NCI-H526 (cell line): ENCODE measurements at places on chromosomes 1 and 21.

DNA sequence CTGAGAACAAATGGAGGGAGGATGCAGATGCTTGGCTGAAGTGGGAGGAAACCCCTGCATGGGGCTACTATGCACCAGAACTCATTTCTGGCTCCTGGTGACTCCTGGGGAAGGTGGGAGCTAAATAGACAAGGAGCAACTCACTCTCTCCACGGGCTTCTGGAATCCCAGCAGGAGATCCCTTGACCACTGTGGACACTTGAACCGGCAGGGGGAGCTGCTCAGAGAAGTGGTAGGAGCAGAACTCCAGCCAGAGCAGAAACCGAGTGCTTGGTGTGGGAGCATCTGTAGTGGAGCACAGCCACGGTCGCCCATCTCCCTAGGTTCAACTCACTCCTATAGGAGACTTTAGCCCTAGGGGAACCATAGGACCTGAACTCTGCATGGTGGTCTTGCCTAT lies 205.6 kb upstream of the GJB5 start:
- no peak for DNase-seq

GRCh38 chr21:45873866-45874265 lies 107.7 kb upstream of the COL6A1 start:
- no peak for DNase-seq

DNA sequence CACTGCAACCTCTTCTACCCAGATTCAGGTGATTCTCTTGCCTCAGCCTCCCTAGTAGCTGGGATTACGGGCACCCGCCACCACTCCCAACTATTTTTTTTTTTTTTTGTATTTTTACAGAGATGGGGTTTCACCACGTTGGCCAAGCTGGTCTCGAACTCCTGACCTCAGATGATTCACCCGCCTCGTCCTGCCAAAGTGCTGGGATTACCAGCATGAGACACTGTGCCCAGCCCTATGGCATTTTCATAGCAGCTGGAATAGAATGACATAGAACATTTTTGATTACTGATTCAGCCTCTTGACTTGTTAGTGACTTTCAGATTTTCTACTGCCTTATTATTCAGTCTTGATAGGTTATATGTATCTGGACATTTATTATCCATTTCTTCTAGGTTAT lies 1046.2 kb downstream of the AMY1C start:
- DNase-seq, result no peak

DNA sequence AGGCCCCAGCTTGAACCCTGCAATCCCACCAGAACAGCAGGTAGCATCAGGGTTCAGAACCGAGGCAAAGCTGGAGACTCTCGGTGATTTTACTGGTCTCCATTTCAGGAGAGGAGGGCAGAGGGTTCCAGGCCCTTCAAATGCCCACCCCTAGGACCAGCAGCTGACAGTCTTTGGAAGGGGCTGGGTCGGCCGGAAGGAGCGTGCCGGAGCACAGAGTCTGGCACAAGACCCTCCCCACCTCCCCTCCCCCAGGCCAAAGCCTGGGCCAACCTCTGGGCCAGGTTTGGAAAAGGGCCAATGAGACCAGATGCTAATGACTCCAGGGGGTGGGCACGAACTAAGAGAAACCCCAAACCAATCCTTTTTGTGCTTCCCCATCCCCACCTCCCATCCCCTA lies 6.9 kb downstream of the FBXO2 start:
- no peak for DNase-seq

GRCh38 chr1:97877307-97877706 lies 43.5 kb downstream of the DPYD start:
- no peak for DNase-seq

DNA sequence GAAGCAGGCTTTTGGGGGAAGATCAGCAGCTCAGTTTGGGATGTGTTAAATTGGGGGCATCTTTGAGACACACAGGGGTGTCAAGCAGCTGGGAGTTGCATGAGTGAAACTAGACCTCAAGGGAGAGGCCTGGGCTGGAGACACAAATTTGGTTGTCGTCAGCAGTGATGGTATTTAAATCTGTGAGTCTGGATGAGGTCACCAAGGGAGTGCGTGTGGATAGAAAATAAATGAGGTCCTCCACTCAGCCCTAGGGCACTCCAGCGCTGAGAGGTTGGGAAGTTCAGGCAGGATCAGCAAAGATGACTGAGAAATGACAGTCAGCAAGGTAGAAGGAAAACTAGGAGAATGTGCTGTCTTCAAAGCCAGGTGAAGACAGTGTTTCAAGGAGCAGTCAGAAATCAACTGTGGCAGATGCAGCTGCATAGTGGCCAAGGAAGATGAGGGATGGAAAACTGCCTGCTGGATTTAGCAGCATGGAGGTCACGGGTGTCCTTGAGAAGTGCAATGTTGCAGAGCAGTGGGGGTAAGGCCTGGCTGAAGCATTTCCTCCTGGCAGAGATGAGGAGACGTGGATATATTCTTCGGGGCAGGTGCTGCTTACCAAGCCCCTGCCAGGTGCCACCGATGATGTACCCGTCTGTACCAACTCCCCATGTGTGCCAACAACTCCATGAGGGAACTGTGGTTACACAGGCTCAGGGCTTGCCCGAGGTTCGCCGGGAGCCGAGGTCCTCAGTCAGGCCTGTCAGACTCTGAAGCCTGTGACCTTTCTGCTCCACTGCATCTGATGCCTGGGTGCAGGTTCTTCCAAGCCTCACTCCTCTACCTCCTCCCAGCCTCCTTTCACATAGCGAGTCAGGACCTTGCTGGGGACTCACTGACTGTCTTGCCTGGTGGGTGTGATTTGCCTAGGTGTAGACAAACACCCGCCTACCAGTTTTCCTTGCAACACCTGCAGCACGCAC lies 11.3 kb downstream of the MAP7D1 start:
- DNase-seq, result no peak

- DNase-seq, result no peak
These were observed 108.2 kb upstream of the COL6A1 start for GRCh38 chr21:45873418-45873817.

DNA sequence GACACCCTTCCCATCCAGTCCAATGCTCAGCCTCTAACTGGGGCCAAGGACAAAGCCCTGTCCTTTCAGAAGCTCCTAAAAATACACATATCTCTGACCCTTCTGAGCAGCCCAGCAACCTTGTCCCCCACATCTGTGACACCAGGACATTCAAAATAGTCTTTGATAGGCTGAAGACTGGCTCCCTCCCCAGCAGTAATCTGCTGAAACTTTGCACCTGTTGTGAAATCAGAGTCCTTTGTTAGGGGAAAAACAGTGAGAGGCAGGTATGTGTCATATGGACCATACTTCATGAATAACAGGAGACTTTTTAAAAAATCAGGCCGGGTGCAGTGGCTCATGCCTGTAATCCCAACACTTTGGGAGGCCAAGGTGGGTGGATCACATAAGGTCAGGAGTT lies 82.4 kb upstream of the VAMP3 start:
- no peak for DNase-seq

GRCh38 chr1:210541680-210542358 lies 213.1 kb downstream of the HHAT start:
- no peak for DNase-seq

DNA sequence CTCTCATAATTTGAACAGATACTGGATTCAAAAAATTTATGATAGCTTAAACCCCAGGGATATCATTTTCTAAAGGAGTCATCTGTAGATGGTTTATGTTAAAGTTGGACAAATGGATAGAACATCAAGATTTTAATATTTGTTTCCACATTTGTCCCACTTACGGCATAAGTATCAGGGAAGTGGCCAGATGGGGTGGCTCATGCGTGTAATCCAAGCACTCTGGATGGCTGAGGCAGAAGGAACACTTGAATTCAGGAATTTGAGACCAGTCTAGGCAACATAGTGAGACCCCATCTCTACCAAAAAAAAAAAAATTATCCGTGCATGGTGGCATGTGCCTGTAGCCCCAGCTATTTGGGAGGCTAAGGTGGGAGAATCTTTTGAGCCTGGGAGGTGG lies 229.1 kb downstream of the GPR52 start:
- DNase-seq, result no peak

GRCh38 chr1:118902711-118903191 lies 85.4 kb downstream of the TBX15 start:
- DNase-seq, result no peak

- DNase-seq, result no peak
These were observed 29.4 kb downstream of the SPATA17 start for GRCh38 chr1:217660353-217661062.

GRCh38 chr1:94069919-94070285 lies 51.0 kb downstream of the ABCA4 start:
- DNase-seq, result no peak

GRCh38 chr1:115450501-115451040 lies 112.5 kb upstream of the NGF start:
- no peak for DNase-seq

DNA sequence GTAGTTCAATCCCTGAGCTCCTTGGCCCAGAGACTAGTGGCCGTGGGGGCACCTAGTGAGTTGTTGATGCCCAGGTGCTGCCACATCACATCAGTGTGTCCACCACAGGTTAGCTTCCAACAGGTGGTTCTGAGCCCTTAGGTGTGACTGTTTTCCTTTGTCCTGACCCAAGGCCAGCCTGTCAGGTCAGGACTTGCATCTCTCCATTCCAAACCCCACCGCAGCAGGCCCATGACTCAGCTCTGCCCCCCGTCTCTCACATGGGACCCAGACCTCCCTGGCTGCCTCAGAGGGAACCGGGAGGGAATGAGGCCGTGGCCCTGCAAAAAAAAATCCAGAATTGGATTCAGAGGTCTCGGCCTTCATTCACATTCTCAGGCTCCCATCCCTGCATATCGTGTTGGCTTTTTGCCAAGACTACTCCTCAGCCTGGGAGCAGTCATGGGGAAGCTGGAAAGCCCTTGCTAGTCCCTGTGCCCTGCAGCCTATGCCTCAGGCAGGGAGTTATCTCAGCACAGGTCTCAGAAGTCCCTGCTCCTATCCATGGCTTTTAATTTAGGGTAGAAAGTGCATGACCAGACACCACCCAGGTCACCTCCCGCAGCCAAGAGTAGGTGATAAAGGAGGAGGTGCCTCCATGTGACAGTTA lies 7.2 kb downstream of the INAVA start:
- DNase-seq, result no peak

GRCh38 chr1:196361112-196361714 lies 247.0 kb downstream of the KCNT2 start:
- no peak for DNase-seq

DNA sequence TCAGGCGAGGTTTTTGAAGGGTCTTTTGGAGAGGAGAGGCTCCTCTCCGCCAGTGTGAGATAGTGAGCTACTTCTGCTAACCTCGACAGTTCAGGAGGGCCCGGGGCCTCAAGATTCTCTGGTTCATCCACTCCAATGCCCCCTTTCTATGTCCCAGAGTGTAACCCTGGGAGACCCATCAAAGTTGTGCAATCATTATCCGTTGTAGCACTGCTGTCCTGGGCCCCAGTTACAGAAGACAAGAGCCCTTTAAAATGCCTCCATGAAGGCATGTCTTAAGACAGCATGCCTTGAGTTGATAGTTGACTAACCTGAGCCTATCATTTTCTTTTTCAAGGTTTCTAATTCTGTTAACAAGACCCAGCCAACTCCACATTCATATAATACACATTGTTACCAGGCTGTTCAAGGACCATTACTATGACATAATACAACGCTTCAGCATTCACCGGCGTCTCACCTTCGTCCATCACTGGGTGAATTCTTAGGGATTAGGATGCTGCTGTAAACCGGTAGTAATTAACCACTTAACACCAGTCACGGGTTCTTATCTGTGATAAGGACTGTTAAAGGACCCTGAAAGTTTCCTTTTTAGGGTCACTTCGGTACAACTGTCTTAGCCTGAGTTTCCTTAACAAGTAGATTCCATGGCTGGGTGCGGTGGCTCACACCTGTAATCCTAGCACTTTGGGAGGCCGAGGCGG lies 37.4 kb upstream of the CDC42BPA start:
- no peak for DNase-seq

- no peak for DNase-seq
These were observed 140.3 kb upstream of the ERRFI1 start for GRCh38 chr1:8166406-8166805.
